ENCODE measurements at places on chromosomes 2 and 18.

DNA sequence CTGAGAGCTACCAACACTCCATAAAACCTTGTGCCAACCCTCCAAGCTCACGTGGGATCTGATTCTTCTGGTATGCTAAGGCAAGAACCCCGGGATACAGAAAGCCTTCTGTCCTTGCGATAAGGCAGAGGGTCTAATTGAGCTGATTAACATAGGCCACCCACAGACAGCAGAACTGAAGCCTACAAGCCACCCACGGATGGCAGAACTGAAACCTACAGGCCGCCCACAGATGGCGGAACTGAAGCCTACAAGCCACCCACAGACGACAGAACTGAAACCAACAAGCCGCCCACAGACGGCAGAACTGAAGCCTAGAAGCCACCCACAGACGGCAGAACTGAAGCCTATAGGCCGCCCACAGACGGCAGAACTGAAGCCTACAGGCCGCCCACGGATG lies 216.3 kb downstream of the SNTG2 start:
- H3K27ac ChIP-seq = no peak overlapping the region
- H3K27me3 ChIP-seq = no peaks in the 10 kb centered on the region
- no peaks in the 10 kb centered on the region for H3K36me3 ChIP-seq
- DNase-seq = no peak

- no peak for DNase-seq
- H3K4me3 ChIP-seq = no peak overlapping the region
- H3K4me1 ChIP-seq = no peaks in the 10 kb centered on the region
- no peaks in the 10 kb centered on the region for H3K36me3 ChIP-seq
- H3K27ac ChIP-seq = no peak overlapping the region
Observed at GRCh38 chr2:233025706-233026105, 6.8 kb upstream of the NEU2 start.

- no peaks in the 10 kb centered on the region for H3K36me3 ChIP-seq
- no peak overlapping the region for H3K4me3 ChIP-seq
- H3K27me3 ChIP-seq = no peaks in the 10 kb centered on the region
- no peaks in the 10 kb centered on the region for H3K4me1 ChIP-seq
- DNase-seq = no peak
Observed at GRCh38 chr18:30855762-30856161, 186.8 kb downstream of the DSC3 start.

GRCh38 chr2:100182494-100183361 lies 40.3 kb upstream of the AFF3 start:
- peaks cover 13% of the 10 kb centered on the region for H3K4me1 ChIP-seq
- no peak for DNase-seq
- no peak overlapping the region for H3K4me3 ChIP-seq
- no peaks in the 10 kb centered on the region for H3K27me3 ChIP-seq
- H3K27ac ChIP-seq = no peak overlapping the region

DNA sequence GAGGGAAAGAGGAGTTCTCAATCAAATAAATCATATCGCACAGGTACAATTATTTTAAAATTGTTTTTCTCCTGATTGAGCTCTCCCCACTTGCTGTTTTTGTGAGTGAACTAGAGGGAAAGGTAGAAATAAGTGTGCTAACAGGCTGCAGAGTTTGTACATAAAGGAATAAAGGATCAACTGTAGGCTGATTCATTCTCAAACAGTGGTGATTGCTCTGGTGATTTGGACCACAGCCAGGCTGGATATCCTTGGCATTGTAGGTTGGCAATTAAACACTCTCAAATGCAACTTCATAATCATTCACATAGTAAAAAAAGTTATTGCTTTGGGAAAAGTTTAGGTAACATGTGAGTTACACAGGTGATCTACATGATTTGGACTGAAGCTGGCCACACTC lies 29.8 kb downstream of the LRP1B start:
- no peak for DNase-seq
- no peaks in the 10 kb centered on the region for H3K4me1 ChIP-seq
- H3K4me3 ChIP-seq = no peak overlapping the region
- no peak overlapping the region for H3K27ac ChIP-seq
- H3K27me3 ChIP-seq = no peaks in the 10 kb centered on the region

- no peak overlapping the region for H3K4me3 ChIP-seq
- no peaks in the 10 kb centered on the region for H3K4me1 ChIP-seq
- no peaks in the 10 kb centered on the region for H3K27me3 ChIP-seq
Observed at GRCh38 chr2:21486445-21486844, 362.7 kb downstream of the TDRD15 start.

- peaks cover 27% of the 10 kb centered on the region for H3K36me3 ChIP-seq
- no peak overlapping the region for H3K27ac ChIP-seq
- no peaks in the 10 kb centered on the region for H3K4me1 ChIP-seq
- H3K27me3 ChIP-seq = no peaks in the 10 kb centered on the region
Observed at GRCh38 chr2:171482308-171482707, 40.0 kb upstream of the CYBRD1 start.

DNA sequence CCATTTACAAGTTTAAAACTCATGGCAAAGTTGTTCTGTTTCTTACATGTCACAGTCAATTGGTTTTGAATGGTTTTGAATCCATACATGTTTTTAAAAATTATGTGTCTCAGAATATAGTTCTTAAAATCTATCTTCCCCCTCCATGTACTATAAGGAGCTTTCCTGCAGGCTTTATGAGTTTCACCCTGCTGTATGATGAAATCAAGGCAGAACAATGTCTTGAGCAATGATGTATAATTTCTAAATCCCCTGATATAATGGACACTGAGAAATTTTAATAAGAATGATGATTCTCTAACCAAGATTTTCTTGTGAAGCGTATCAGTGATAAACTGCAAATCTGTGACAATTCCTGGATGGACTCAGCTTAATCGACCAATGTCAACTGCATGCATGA lies 10.6 kb upstream of the ZNF516 start:
- H3K4me1 ChIP-seq = no peaks in the 10 kb centered on the region
- no peaks in the 10 kb centered on the region for H3K36me3 ChIP-seq
- no peak overlapping the region for H3K4me3 ChIP-seq
- no peak overlapping the region for H3K27ac ChIP-seq
- no peak for DNase-seq

GRCh38 chr18:74149878-74150277 lies 1.6 kb downstream of the TIMM21 start:
- DNase-seq = no peak
- H3K36me3 ChIP-seq = peaks cover 9% of the 10 kb centered on the region
- no peak overlapping the region for H3K27ac ChIP-seq
- H3K4me1 ChIP-seq = peaks cover 39% of the 10 kb centered on the region

- no peaks in the 10 kb centered on the region for H3K27me3 ChIP-seq
- no peaks in the 10 kb centered on the region for H3K36me3 ChIP-seq
- H3K27ac ChIP-seq = no peak overlapping the region
- H3K4me3 ChIP-seq = no peak overlapping the region
- H3K4me1 ChIP-seq = no peaks in the 10 kb centered on the region
Observed at GRCh38 chr18:40380686-40381439, 1574.2 kb upstream of the PIK3C3 start.

GRCh38 chr18:12361770-12362378 lies 15.2 kb downstream of the AFG3L2 start:
- no peak overlapping the region for H3K27ac ChIP-seq
- peaks cover 96% of the 10 kb centered on the region for H3K36me3 ChIP-seq
- H3K4me1 ChIP-seq = no peaks in the 10 kb centered on the region
- no peaks in the 10 kb centered on the region for H3K27me3 ChIP-seq

- DNase-seq = no peak
- no peak overlapping the region for H3K4me3 ChIP-seq
- H3K27me3 ChIP-seq = no peaks in the 10 kb centered on the region
- no peaks in the 10 kb centered on the region for H3K36me3 ChIP-seq
- H3K27ac ChIP-seq = no peak overlapping the region
Observed at GRCh38 chr2:113847144-113847543, 42.7 kb upstream of the ACTR3 start.

GRCh38 chr2:85550486-85550885 lies 10.8 kb downstream of the GGCX start:
- DNase-seq = no peak
- H3K4me3 ChIP-seq = no peak overlapping the region
- H3K4me1 ChIP-seq = peaks cover 29% of the 10 kb centered on the region
- no peaks in the 10 kb centered on the region for H3K27me3 ChIP-seq

DNA sequence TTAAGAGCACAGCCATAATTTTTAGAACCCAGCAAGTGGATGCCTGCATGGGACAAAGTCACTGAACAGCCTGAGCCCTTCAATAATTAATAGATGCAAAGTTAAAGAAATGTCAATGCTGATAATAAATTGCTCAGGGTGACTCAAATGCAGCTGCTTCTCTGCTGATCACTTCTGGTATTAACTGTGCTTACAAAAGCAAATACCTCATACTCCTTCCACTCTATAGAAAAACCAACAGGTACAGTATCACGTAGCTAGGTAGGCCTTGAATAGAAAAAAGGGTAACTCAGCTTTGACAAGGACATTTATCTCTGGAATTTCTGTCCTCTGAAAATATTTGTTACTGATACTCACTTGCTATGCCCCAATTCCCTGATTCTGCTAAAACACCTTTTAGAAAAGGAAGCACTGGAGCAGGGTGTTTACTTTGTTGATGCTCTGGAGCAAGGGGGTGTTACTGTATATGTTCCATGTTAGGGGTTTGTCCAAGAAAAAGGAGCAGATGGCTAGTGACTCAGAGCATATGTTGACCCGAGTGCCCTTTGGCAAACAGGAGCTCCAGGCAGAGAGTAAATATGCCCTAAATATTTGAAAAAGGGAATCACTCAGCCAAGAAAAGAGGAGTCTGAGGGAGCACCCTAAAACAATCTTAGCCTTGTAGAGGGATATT lies 59.1 kb upstream of the RTN4 start:
- no peaks in the 10 kb centered on the region for H3K36me3 ChIP-seq
- H3K4me3 ChIP-seq = no peak overlapping the region
- DNase-seq = no peak
- H3K27me3 ChIP-seq = no peaks in the 10 kb centered on the region

DNA sequence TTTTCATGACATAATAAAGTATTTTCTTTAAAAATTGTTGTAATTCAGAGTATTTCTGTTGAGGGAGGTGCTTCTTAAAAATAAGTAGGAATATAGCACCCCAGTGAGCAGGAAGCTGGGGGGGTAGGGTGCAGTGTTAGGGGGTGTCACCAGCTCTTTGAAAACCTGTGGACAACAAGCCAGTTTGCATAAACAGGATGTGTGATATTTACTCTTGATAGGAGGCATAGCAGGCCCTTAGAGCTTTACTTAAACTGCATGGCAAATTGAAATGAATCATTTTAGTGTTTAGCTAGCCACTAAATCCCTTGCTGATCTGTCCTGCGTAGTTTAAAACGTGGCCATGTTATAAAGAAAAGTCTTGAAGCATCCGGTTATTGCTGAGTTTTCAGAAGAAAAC lies 8.4 kb downstream of the TGIF1 start:
- no peak for DNase-seq
- no peak overlapping the region for H3K4me3 ChIP-seq
- H3K27me3 ChIP-seq = no peaks in the 10 kb centered on the region
- H3K36me3 ChIP-seq = peaks cover 46% of the 10 kb centered on the region
- peak overlapping the region; percentile 24 for H3K27ac ChIP-seq

- H3K27me3 ChIP-seq = no peaks in the 10 kb centered on the region
- no peak for DNase-seq
- H3K4me1 ChIP-seq = no peaks in the 10 kb centered on the region
- H3K36me3 ChIP-seq = no peaks in the 10 kb centered on the region
- H3K27ac ChIP-seq = no peak overlapping the region
Observed at GRCh38 chr18:1361936-1362335, 457.3 kb downstream of the ADCYAP1 start.

GRCh38 chr2:20184067-20184938 lies 40.6 kb downstream of the SDC1 start:
- no peak overlapping the region for H3K4me3 ChIP-seq
- H3K36me3 ChIP-seq = no peaks in the 10 kb centered on the region
- no peaks in the 10 kb centered on the region for H3K27me3 ChIP-seq
- peaks cover 49% of the 10 kb centered on the region for H3K4me1 ChIP-seq
- DNase-seq = no peak

GRCh38 chr2:43041661-43042360 lies 184.6 kb downstream of the ZFP36L2 start:
- no peak for DNase-seq
- H3K27me3 ChIP-seq = no peaks in the 10 kb centered on the region
- no peak overlapping the region for H3K4me3 ChIP-seq
- peak overlapping the region; percentile 77 for H3K27ac ChIP-seq
- H3K36me3 ChIP-seq = no peaks in the 10 kb centered on the region

GRCh38 chr18:55489034-55489986 lies 98.7 kb downstream of the TCF4 start:
- H3K4me3 ChIP-seq = no peak overlapping the region
- no peak for DNase-seq
- H3K36me3 ChIP-seq = no peaks in the 10 kb centered on the region
- no peak overlapping the region for H3K27ac ChIP-seq
- H3K27me3 ChIP-seq = no peaks in the 10 kb centered on the region

DNA sequence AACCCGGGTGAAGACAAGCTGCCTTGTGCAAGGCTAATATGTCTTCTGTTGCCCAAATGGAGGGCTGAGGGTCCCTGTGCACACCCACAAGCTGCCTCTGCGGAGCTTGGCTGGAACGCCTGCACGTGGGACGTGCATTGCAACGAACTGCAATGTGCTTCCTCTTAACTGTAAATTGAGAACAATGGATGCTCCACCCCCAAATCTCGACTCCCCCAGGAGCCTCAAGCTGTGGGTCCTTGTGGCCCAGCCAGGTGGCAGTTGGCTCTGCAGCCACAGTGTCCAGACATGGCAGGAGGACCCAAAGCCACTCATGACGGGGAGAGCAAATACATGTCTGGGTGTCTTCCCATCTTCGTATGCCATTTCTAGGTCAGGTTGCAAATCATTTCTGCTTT lies 90.1 kb downstream of the TWIST2 start:
- H3K27ac ChIP-seq = peak overlapping the region; percentile 42
- H3K4me1 ChIP-seq = peaks cover 14% of the 10 kb centered on the region
- H3K4me3 ChIP-seq = no peak overlapping the region
- peak; percentile 76 for DNase-seq

GRCh38 chr2:6213056-6213780 lies 521.0 kb downstream of the SOX11 start:
- no peaks in the 10 kb centered on the region for H3K4me1 ChIP-seq
- no peak overlapping the region for H3K4me3 ChIP-seq
- H3K27me3 ChIP-seq = no peaks in the 10 kb centered on the region
- no peak for DNase-seq
- no peak overlapping the region for H3K27ac ChIP-seq

GRCh38 chr2:165273176-165273575 lies 34.0 kb downstream of the SCN2A start:
- DNase-seq = no peak
- H3K27me3 ChIP-seq = no peaks in the 10 kb centered on the region
- H3K27ac ChIP-seq = peak overlapping the region; percentile 68
- H3K36me3 ChIP-seq = no peaks in the 10 kb centered on the region

GRCh38 chr2:219987830-219988229 lies 360.4 kb downstream of the SLC4A3 start:
- H3K4me1 ChIP-seq = no peaks in the 10 kb centered on the region
- H3K4me3 ChIP-seq = no peak overlapping the region
- no peak overlapping the region for H3K27ac ChIP-seq
- no peaks in the 10 kb centered on the region for H3K36me3 ChIP-seq
- DNase-seq = no peak

DNA sequence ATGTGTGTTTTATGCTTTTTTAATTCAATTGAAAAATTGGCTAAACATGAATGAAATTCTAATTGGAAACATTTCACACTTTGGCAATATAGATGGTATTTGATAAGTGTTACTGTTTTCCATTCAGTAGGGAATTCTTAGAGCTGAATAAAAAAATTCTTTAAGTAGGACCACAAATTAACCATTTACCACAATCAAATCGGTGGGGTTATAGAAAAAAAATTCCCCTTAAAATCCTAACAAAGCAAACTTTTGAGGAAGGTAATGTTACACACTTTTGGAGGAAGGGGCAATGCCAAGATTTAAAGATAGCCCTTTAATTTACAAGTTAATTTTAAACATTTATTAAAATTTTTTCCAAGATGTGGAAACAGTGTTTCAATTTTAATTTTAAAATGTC lies 279.0 kb upstream of the FIGN start:
- DNase-seq = no peak
- H3K36me3 ChIP-seq = no peaks in the 10 kb centered on the region
- H3K4me1 ChIP-seq = no peaks in the 10 kb centered on the region
- H3K27me3 ChIP-seq = no peaks in the 10 kb centered on the region
- H3K27ac ChIP-seq = peak overlapping the region; percentile 16
